ENCODE measurements at places on chromosomes 7 and 10.

DNA sequence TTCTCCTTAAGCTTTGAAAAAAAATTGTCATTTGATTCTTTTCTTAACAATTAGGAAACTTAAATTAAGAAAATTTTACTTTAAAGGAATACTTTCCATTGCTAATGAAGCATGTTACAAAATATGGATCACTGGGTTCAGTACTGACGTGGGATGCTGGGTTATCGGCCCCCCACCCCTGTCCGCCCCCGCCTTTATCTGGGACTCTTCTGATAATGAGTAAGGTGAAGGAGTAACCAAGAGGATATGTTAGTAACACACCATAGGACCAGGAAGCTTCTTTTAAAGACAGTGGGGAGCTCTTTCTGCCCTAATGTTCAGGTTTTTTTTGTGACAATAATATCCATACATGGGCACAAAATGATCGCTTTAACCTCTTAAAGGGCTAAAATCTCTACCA, 29.7 kb downstream of the BEND7 start:
- no peak for DNase-seq

GRCh38 chr10:14372606-14373005, 41.9 kb upstream of the FRMD4A start:
- no peak for DNase-seq

DNA sequence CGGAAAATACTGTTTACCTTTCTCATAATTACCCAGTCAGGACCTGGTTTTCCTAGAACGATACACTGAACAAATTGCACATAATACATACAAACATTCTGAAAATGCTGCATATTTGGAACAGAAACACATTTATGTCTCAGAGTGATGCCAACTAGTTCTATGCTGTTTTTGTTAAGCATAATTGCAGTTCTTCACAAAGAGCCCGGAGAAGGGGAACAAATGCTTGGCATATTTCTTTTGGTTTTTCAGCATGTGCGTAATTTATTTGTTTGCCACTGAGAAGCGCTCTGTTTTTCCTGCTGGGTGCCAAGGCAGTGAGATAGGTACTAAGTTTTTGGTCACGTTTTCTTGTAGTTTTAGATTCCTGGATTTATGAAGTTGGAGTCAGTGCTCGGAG, 181.0 kb upstream of the MDFIC start:
- no peak for DNase-seq

DNA sequence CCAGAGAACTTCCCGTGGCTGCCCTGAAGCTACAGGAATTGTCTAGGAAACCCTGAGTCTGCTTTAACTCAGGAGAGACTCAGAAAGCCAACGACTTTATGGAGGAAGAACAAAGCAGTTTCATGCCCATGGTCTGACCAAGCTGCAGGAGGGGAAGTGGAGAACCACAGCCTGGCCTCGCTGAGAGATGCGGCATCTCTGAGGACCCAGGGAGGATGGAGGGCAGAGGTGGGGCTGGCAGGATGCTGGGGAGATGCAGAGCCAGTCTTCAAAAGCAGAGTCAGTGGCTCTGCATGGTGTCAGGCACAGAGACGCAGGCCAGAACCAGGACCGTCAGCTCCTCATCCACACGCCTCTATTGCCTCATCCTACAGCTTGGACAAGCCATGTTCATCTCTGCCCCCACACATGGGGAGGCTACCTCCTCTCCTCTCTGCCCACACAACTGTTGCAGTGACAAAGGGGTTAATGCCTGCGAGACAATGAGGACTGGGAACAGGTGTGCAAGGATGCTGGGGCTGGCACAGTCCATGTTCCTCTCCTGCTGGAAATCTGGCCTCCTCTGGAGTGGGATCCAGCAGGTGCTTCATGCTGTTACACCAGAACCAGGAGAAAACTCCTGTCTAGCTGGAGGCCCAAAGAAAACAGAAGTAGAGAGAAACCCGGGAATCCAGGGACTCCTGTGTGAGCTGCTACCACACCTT, 267.0 kb downstream of the PLXNA4 start:
- DNase-seq, result no peak

- no peak for DNase-seq
Observed at GRCh38 chr7:154914308-154914995, 88.5 kb downstream of the PAXIP1 start.

GRCh38 chr7:132292803-132293202, 283.5 kb downstream of the PLXNA4 start:
- DNase-seq, result no peak

GRCh38 chr10:3784510-3785250, at the start of gene KLF6:
Gene KLF6 (minus strand): TSS chr10:3785209. CDS start chr10:3785014, 195 bp downstream.
- peak; percentile 55 for DNase-seq

DNA sequence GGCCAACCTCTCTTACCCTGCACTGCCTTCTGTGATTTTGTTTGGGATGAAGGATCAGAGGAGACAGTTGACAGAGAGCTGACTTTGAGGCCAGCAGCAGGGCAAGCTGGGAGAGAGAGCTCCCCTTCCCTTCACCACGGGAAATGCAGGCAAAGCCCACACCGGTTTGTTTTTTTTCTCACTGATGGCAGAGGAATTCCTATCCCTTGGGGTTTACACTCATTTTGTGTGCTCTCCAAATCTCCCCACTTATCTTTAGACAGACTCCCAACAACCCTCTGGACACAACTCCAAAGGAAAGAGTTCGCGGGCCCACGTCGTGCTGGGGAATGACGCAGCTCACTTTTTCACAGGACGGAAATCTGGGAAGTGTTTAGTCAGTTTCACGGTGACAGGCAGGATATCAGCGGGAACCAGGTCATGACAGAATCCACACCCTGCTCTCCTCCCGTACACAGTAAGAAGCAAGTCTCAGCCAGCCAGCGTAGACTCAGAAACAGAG, 68.3 kb upstream of the FAM171A1 start:
- DNase-seq, result no peak

- no peak for DNase-seq
Observed at GRCh38 chr10:21757185-21757901, 223.3 kb downstream of the MLLT10 start.

GRCh38 chr10:29023678-29024077, 265.2 kb upstream of the LYZL1 start:
- no peak for DNase-seq

DNA sequence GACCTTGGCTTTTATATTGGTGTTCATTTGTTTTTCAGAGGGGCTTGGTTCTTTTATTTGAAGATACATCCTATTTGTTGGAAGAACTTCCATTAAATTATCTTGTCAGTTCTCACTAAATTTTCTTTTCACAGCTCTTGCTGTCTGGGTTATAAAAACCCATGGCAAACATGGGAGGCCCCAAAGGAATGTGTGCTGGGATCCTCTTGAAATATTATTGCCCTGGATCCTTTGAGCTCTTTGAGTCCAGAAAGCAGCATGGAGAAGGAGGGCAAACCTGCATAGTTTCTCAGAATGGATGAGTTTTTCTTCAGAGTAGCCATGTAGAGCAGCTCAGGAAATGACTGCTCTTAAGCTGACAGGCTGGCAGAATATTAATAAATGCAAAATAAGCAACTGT, 187.4 kb downstream of the CTTNBP2 start:
- no peak for DNase-seq

DNA sequence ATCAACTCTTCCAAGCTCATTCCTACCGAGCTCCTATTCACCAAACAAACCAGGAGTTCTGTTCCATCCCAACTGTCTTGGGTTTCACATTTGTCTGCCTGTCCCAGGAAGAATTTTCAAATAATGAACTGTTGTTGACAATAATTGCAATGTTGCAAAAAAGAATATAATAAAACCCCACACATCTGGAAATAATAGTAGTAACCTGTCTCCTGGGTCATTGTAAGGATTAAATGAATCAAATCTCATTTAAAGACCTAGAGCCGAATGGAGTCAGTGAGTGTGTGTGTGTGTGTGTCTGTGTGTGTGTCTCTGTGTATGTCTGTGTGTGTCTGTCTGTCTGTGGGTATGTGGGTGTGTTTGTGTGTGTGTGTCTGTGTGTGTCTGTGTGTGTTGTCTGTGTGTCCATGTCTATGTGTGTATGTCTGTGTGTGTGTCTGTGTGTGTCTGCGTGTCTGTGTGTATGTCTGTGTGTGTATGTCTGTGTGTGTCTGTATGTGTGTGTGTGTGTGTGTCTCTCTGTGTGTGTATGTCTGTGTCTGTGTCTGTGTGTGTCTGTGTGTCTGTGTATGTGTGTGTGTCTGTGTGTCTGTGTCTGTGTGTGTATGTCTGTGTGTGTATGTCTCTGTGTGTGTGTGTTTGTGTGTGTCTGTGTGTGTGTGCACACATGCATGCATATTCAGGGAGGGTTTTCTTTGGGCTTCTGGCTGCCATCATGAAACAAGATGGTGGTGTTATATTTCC, 52.7 kb downstream of the TMEM130 start:
- no peak for DNase-seq

DNA sequence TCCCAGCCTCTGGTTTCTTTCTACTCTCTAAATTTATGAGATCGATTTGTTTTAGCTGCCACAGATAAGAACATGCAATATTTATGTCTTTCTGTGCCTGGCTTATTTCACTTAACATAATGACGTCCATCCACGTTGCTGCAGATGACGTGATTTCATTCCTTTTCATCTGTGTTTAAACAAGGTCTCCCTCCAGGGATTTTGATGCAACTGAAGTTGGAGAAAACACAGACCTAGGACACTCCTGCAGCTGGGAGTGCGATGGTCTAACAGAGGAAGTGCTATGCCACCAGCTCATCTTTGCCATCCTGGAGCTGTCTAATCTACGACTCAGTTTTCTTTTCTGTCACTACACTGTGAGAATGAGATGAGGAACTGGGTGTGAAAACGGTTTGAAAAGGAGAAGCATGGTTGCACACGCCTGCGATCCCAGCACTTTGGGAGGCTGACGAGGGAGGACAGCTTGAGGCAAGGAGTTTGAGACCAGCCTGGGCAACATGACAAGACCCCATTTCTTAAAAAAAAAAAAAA, 1.5 kb upstream of the KCTD7 start:
- no peak for DNase-seq

DNA sequence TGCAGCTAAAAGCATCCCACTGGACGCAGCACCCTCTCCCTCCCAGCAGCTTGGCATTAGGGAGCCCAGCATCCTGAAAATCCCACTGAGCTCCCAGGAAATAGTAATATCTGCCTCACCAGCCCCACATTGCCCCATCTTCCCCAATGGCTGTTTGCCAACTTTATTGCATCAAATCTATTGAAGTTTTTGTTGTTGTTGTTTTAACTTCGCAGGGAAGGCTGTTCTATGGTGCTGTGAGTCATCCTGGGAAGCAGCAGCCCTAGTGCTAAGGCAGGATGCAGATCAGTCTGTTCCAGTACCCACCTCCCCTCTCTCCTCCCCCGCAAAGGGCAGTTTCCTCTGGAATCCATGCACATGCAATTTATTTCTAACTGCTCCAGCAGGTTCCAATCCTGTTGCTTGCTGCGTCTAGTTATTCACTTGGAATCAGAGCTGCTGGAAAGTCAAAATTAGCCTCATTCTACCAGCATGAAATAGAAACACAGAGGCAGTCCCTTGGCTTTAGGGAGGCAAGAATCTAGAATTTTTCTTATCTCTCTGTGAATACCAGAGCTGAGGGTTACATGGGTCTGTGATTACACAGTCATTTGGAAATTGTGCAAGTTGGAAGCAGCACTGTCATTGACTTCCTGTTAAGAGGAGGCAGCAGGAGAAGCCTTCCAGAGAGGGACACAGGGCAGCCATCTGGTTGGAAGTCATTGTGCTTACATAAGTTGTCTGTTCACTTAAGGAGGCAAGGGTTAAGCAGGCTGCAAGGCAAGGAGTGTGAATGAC, 115.9 kb upstream of the CACUL1 start:
- no peak for DNase-seq

GRCh38 chr10:23614483-23614882, 175.6 kb downstream of the OTUD1 start:
- DNase-seq, result no peak

GRCh38 chr10:77641788-77642397, 4.3 kb upstream of the KCNMA1 start:
- peak; percentile 49 for DNase-seq

DNA sequence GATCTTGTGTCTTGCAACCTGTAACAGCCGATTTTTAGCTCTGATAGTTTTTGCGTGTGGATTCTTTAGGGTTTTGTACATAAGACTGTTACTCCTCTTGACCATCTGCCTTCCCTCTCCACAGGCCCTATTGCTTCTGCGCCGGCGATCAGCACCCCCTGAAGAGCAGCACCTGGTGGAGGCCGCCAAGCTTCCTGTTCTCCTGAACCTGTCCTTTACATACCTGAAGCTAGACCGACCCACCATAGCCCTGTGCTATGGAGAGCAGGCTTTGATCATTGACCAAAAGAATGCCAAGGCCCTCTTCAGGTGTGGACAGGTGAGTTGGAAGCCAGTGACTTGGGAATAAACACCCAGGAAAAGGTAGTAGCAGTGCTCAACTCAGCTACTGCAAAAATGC, 12.6 kb downstream of the FKBP6 start:
- DNase-seq, result no peak

GRCh38 chr10:126001576-126001975, 105.2 kb downstream of the FANK1 start:
- no peak for DNase-seq

DNA sequence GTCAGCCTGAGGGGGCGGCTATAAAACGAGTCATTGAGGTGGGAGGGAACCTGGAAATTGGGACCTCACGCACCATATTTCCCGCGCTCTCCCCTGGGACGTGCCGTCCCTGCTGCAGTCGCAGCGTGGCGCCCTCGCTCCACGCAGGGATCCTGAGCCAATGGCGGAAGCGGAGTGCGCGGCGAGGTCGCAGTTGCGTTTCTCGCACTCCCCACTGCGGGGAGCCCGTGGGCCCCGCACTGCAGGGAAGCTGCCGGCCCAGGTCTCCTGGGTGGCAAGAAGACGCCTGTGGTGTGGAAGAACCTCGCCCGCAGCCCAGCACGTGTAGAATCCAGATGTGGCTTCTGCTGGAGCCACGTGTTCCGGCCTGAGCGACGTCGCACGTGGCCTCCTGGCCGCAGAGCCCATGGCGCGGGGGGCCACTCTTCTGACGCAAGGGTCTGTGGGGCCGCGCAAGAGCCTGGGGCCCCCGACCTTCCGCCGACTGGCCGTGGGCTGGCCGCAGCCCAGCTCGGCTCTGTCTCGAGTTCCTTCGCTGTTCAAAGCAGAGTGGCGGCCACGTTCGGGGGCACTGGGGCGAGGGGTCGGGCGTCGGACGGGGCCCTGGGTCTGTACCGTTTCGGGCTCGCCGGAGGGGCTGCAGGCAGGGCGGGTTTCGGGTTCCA, 26.4 kb downstream of the HIF1AN start:
- DNase-seq, result peak; percentile 81

DNA sequence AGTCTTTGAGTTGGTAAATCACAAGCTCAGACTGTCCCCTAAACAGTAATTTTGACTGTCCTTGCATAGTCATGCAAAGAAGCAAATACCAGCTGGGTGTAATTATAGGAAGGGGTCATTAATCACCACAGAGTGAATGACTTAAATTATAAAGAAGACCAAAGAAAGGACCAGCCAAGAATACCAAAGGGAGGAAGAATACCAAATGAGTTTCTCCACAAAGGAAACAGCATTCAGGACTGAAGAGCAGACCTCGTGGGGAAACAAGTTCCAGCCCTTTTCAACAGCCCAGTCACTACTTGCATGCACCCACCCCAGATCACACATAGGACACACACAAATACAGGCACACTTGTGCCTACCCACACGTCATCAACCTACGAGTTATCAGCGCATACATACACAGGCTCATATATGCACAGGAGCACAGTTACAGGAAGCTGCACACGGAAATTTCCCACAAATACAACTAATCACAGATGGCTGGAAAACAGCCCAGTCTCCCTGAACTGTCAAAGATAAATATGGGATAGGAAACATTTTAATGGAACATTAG, 77.6 kb downstream of the DENND2A start:
- DNase-seq, result no peak

- no peak for DNase-seq
Observed at GRCh38 chr10:51321980-51322379, 247.7 kb downstream of the PRKG1 start.
